ENCODE measurements at places on chromosomes 3 and 15.
A peak's percentile ranks its signal among the peaks of the same experiment; 100 is the strongest.

DNA sequence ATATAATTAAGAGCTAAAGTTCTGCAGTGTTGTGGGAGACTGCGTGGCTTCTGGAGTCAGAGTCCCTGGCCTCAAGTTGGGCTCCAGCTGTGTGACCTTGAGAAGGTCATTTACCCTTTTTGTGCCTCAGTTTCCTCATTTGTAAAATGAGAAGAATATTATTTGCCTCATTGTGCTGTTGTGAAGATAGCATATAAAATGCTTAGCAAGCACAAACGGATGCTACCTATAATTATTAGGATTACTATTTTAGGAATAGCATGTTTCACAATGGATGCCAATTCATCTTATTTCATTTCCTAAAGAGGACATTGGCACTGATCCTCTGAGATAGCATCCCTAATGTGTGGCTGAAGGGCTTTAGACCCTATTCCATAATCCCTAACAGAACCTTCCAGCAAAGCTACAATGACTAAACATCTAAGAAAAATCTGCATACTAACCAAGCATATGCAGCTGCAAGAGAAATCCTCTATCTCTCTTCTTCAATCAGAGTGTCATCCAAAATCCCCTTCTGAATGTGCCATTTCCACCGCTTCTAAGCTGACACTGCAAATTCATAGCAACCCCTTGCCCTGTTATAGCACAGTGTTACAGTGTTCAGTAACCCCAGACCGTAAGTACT is 148.3 kb downstream of the RBMS3 start:
- DNase-seq: no peak

DNA sequence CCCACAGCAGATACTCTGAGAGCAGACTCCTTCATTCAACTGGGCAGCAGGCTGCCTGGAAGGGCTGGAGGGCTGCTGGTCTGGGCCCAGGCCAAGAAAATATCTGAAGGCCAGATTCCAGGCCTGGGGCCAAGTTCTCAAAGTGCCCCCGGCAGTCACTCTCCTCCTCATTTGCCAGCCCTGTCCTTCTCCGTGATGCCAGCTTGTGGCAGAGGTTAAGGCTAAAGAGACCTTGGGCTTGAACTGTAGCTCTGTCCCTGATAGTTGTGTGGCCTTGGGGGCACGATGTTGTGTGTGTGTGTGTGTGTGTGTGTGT is 39.0 kb downstream of the FAM3D start:
- DNase-seq: no peak

GRCh38 chr3:32334675-32335074 is 57.0 kb upstream of the CMTM7 start:
- no peak for DNase-seq

- no peak for DNase-seq
These were observed 74.8 kb downstream of the STXBP5L start for GRCh38 chr3:120982608-120983320.

DNA sequence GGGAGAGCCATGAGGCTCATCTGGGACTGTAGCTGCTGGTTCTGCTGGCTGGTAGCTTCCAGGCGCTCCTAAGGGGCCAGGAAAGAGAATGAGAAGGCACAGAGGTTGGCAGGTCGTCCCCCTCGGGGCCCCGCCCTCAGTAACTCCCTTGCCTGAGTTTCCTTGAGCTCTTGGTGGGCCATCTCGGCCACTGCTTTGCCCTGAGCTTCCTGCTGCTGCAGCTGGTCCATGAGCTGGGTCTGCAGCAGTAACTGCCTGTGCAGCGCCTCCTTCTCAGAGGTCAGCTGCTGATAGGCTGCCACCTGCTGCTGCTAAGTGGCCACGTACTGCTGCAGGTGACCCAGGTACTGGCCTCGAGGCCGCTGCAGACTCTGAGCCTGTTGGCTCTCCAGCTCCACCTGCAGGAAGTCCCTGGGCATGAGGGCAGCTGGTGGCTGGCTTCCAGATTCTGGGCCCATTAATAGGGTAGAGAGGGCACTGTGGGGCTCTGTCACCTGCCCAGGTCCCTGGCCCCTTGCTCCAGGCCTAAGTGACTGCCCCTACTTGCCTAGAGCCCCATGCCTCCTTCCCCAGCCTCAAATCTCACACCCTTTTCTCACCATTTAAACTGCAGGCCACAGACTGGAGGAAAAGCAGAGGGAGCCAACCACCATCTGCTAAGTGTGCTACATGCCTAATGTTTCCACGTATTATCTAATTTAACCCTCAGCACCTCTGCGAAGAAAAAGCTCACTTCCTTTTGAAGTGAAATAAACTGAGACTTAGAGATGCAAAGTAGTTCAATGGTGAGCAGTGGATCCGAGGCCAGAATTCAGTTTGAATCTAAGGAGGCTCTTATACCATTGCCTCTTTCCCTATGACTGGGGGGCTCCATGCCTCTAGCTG is 10.8 kb upstream of the VPS33B start:
- DNase-seq: no peak

DNA sequence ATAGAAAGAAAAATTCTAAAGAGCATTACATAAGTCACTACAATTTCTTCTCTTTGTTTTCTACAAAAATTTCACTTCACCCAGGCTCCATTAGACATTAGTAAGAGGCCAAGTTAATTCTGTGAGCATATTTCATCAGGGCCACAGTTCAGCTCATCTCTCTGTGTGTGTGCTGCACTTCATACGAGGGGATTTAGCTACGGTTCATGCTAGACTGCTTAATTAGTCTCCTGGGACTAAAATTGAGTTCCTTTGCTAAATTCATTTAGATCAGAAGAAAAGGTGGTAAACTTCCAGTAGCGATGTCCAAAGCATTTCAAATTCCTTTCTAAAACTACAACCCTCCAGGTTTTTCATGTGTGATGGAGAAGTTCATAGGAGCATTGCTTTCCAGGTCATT is 83.1 kb upstream of the SETMAR start:
- DNase-seq: no peak

- no peak for DNase-seq
These were observed 130.5 kb upstream of the MCTP2 start for GRCh38 chr15:94100863-94101262.

GRCh38 chr3:46812237-46812791 is 50.9 kb downstream of the MYL3 start:
- peak; percentile 20 for DNase-seq

- no peak for DNase-seq
These were observed 12.5 kb upstream of the ISL2 start for GRCh38 chr15:76324066-76324465.

- DNase-seq: peak; percentile 10
These were observed 31.7 kb downstream of the PLSCR4 start for GRCh38 chr3:146218880-146219866.

GRCh38 chr15:83914906-83915305 is 261.0 kb downstream of the ADAMTSL3 start:
- DNase-seq: no peak

DNA sequence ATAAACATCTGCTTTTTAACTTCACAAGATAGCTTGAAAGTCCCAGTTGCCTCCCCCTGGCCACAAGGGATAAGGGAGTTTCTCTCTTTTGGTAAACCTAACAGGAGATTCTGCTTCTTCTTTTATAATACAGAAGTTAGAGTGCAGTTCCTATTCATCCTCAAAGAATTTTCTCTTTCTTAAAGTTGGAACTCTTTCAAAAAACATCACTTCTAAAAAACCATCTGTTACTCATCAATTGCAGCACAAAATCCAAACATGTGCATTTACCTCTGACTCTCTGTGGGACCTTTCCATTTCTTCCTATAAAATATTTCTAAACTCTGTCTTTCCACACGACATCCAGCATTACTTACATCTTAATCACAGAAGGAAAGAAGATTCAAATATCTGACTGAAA is 5.1 kb downstream of the DPH6 start:
- DNase-seq: peak; percentile 83

DNA sequence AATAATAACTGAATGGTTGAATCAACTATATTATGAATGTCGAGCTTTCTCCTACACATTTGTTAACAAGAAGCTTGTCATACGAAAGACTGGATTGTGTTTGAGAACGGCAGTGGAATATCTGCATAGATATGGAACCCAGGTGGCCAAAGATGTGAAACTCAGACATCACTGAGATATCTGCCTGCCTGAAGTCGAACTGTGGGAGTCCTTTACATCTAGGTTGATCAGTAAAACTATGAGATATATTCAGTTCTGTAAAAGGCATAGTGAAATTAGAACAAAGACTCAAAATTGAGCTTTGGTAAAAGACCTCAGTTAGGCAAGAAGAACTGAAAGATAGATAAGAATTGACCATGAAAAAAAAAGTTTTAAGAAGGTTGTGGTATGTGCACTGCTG is 41.5 kb upstream of the TOP2B start:
- DNase-seq: no peak

- no peak for DNase-seq
These were observed 320 bp upstream of the ACAN start for GRCh38 chr15:88802991-88803240.

GRCh38 chr3:141769221-141769894 is 6.2 kb downstream of the GRK7 start:
- no peak for DNase-seq

DNA sequence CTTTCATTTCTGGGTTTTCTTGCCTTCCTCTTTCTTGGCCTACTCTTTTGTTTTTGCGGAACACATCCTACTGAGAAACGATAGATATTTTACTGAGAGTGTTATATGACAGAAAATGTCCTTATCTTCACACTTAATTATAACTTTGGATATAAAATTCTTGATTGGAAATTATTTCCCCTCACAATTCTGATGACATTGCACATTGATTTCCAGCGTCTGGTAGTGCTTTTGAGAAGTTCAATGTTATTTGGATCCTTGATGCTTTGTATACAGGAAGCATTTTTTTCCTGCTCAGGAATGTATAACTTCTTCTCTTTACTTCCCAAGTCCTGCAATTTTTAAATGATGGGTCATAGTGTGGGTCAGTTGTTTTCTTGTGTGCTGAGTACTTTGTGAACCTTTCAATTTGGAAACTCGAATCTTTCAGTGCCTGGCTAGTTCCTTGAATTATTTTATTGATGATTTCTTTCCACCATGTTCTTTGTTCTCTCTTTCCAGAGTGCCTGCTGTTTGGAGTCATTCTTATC is 183.9 kb downstream of the PDCD6IP start:
- DNase-seq: no peak

- DNase-seq: no peak
These were observed 6.6 kb upstream of the GPR171 start for GRCh38 chr3:151209654-151210053.

DNA sequence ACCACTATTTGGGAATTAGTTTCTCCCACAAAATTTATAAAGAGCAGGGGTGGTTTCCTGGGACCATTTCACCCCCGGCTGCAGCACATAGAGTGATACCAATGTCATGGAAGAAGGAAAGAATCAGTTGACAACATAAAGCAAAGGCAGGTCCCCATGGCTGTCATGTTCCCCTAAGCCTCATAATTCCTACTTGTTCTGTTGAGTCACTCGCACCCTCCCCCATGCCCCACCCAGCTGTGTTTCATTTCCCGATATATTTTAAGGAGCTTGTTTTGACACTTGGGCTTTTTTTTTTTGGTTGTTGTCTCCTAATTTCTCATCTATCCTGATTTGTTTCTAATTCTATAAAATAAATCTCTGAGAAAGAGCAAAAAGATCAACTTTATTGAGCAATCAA is 24.9 kb downstream of the ERC2 start:
- DNase-seq: no peak

- no peak for DNase-seq
These were observed 86.5 kb downstream of the ST6GAL1 start for GRCh38 chr3:187016639-187017345.

- no peak for DNase-seq
These were observed 207.7 kb upstream of the TRIM42 start for GRCh38 chr3:140470211-140470610.

DNA sequence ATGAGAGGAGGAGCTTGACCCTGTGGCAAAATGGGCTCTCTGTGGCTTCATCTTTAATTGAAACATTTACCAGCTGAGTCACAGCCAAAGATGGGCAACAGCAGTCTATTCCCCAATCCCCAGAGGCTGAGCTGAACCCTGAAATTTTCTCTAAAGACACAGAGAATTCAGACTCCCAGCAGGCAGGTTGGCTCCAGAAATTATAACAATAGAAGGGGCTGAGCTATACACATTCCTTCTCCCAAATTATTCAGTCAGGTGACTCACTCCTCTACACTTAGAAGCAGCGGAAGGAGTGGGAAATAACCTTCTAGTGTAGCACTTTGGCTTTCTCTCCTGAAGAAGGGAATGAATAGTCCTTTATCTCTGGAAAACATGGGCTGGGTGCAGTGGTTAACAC is 264.3 kb upstream of the ARHGEF26 start:
- DNase-seq: no peak

- DNase-seq: no peak
These were observed 210.0 kb downstream of the NFKBIZ start for GRCh38 chr3:102059145-102059943.

DNA sequence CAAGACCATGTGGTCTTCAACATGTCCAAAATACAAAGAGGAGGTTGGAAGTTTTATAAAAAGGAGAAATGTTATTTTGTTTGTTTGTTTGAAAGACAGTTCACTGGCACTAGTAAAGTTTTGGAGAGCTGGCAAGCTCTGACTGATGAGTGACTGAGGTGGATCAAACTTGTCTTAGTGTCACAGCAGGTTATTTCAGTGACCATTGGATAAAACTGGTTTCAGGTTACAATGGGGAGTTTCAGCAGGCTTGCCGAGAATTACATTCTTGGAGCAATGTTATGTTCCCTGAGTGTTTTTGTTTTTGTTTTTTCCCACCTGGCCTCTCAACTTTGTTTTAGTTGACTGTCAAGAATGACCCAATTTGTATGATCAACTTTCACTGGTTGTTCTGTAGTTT is 414.5 kb upstream of the ARHGEF26 start:
- no peak for DNase-seq

- DNase-seq: peak; percentile 57
These were observed 902 bp upstream of the ZCWPW2 start for GRCh38 chr3:28347374-28348264.

DNA sequence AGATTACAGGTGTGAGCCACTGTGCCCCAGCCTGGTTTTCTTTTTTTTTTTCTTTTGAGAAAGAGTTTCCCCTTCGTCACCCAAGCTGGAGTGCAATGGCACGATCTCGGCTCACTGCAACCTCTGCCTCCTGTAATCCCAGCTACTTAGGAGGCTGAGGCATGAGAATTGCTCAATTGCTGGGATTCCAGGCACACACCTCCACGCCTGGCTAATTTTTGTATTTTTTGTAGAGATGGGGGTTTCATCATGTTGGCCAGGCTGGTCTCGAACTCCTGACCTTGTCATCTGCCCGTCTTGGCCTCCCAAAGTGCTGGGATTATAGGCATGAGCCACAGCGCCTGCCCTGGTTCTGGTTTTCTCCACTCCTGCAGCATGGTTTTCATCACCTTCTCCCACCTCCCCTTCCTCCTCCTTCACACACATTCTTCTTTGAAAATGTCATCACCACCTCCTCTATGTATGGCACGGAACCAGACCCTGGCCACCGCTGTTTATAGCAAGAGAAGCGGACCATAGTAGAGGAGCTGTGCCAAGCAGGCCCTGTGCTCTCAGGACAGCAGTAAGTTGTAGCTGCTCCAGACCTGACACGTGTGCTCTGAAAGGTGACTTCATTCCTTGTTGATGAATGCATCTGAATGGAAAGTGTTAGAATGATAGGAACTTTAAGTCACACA is 14.6 kb upstream of the AHSG start:
- DNase-seq: peak; percentile 38

Data from fibroblast of skin of left quadriceps (primary cell).